ENCODE measurements at places on chromosomes 4 and X.

GRCh38 chrX:10939424-10939823 lies 171.7 kb upstream of the HCCS start:
- no peak for DNase-seq

DNA sequence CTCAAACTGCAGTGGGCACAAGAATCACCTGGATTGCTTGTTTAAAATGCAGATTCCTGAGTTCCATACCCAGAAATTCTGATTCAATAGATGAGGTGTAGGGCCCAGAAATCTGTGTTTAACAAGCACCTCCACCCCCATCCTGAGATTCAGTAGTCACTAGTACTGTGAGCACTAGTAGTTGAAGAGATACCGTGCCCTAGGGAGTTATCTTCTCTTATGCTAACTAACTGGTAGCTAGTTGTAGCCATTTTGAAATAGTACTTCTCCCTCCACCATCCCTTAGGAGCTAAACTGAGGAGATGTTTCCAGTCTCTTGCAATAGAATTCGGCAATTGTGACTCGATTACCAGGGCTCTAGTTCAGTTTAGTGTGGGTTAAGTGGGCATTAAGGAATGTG lies 18.4 kb downstream of the KLHL34 start:
- DNase-seq, result no peak

GRCh38 chrX:13763489-13763888 lies 28.9 kb downstream of the OFD1 start:
- no peak for DNase-seq

GRCh38 chr4:86497980-86498862 lies 95.9 kb upstream of the PTPN13 start:
- peak; percentile 26 for DNase-seq

- peak; percentile 56 for DNase-seq
These were observed 9.0 kb upstream of the MAGEA8 start for GRCh38 chrX:149871940-149872339.

- DNase-seq, result no peak
These were observed 74.6 kb upstream of the NEIL3 start for GRCh38 chr4:177235026-177235425.

GRCh38 chr4:179372746-179373145 lies 1930.5 kb upstream of the AGA start:
- no peak for DNase-seq

- DNase-seq, result peak; percentile 55
These were observed 648 bp downstream of the GRK4 start for GRCh38 chr4:2963966-2964471.

- DNase-seq, result no peak
These were observed 33.0 kb upstream of the KIAA0232 start for GRCh38 chr4:6749340-6750171.

GRCh38 chrX:126580877-126581276 lies 28.3 kb upstream of the DCAF12L1 start:
- no peak for DNase-seq

DNA sequence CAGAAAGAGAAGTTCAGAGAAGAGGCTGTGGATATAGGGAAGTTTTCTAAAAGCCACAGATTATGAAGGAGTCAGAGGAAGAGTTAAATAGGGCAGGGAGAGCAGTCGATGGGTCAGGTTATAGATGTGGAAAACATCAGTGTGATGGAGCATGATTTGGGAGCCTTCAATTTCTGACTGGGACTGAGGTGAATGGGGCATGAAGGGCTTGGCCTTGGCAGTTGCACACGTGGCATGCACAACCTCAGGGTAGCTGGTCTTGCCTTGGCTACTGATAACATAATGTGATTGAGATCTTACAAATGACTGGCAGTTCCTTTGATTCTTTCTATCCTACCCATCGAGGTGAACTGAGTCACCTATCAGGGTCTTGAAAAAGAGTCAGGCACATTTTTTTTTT lies 59.7 kb downstream of the AFM start:
- no peak for DNase-seq

DNA sequence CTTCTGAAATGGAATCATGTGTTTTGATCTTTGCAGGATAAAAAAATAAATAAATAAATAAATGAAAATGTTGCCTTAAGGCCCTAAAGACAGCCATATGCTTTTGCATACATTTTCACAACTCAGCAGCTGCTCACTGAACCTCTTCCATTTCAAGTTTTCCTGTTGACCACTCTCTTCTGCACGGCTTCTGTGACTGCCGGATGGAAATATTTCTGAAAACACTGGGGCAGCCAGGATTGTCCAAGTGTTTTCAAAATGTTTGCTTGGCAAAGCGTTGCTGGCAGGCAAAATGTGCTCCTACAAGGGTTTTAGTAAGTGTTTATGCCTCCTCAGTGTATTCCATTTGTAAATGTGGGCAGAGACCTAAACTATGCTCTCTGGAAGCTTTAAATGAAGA lies 208.1 kb upstream of the IL1RAPL1 start:
- DNase-seq, result no peak

DNA sequence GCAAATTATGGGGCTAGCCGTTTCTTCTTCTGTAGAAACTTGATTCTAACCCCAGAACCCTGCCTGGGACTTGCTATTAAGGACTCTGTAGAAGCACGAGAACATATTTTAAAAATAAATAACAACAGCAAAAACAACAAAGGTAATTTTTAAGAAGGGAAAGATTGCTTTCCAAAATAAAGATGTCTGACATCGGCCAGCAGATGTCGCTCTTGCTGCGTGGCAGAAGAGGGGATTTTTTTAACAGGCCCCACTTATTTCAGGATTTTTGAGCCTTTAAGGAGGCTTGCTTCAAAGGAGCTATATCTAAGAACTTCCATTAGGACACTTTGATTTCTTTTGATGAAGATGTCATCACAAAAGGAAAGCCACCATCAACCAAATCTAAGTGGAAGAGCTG lies 62.8 kb upstream of the EGFL6 start:
- peak; percentile 59 for DNase-seq

DNA sequence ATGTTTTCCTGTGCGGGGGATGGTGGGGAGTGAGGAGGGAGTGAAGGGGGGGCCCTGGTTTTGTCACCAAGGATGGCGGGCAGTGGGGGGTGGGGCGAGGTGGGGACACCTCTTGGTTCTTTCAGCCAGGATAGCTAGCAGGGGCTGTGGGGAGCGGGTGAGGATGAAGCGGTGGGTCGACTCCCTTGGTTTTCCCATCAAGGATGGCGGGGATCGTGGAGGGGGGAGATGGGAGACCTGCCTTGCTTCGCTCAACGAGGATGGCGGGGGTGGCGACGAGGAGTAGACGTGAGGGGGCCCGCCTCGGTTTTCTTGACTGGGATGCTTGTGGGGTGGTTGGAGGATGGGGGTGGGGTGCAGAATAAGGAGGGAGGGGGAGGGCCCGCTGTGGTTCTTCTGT lies 643 bp downstream of the FHL1 start:
- no peak for DNase-seq

DNA sequence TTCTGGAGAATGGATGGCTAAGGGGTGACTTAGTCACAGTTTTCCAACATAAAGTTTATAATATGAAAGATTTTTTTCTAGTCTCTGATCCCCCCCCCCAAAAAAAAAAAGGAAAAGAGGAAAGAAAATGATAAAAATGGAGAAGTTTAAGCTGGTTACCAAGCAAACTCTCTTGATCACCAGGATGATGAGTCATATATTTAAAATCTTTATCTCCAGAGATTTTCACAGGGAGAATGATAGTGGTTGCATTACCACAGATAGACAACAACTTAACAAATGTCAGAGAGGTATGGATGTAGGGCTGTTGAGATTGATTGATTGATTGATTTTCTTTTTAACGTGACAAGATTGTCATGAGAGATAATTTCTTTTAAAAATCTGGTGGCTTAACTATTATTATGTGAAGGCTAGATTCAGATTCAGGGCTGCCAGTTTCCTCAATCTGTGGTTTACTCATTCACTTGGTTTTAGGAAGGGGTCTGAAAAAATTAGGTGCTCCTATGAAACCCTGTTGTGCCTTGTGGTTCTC lies 13.3 kb upstream of the TEX13C start:
- DNase-seq, result no peak

- DNase-seq, result no peak
These were observed 97.6 kb downstream of the RAB28 start for GRCh38 chr4:13386405-13387107.

DNA sequence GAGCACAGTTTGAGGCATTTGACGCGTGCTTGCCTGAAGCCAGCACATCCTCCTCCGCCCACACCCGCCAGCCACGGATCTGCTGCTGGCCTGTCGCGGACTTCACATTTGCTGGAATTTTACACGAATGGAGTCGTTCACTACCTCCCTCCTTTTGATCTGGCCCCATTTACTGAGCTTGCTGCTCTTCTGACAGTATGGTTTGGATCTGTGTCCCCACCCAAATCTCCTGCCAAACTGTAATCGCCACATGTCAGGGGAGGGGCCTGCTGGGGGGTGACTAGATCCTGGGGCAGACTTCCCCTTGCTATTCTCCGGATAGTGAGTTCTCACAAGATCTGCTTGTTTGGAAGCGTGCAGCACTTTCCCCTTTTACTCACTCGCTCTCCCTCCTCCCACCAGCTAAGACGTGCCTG lies 19.9 kb upstream of the CPLX1 start:
- DNase-seq, result no peak

DNA sequence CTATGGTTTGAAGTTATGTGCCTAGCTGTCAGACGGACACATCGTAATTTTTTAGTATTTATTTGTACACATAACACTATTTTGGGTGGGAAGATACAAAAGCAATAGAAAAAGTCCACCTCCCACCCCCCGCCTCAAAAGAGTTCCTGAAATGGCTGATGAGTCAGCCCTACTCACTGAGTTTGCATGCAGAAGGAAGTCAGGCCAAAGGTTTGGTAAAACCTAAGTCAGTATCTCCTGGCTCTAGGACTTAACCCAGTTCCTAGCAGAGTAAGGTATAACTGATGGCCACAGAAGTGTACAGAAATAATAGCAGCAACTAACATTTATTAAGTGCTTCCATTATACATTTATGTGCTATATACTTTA lies 2.9 kb upstream of the KLHL2 start:
- no peak for DNase-seq

DNA sequence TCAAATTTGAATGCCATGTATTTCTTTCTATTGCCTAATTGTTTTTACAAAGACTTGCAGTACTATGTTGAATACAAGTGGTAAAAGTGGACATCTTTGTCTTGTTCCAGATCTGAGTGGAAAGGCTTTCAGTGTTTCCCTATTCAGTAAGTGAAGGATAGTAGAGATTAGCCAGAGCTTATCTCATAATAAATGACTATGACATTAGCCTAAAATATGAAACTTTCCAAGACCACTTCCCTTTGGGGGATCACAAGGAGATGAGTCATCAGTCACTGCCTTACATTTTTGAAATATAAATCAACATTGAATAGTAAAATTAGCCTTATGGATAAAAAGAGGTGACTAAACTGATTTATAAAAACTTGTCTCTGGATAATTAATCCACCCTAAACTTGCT lies 554.1 kb upstream of the MAGEB2 start:
- no peak for DNase-seq

GRCh38 chrX:21658746-21659145 lies 616 bp upstream of the KLHL34 start:
- no peak for DNase-seq

GRCh38 chr4:145554691-145555090 lies 64.5 kb upstream of the MMAA start:
- DNase-seq, result no peak

DNA sequence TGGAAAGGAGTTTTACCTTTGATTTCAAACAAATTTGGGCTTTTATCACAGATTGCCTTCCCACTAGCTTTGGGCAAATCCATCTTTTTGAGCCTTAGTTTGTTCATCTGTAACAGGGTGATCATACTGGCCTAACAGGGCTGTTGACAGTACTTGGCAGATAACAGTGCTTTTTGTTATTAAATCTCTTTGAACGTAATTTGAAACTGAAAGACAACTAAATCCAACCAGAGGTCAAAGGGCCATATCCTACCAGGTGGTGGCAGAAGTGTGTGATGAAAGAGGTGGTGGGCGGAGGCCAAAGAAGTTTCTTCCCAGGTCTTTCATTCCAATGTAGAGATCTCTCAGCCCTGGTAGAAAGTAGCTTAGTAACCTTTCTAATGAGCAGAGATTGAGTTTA lies 35.2 kb upstream of the TADA2B start:
- DNase-seq, result no peak

DNA sequence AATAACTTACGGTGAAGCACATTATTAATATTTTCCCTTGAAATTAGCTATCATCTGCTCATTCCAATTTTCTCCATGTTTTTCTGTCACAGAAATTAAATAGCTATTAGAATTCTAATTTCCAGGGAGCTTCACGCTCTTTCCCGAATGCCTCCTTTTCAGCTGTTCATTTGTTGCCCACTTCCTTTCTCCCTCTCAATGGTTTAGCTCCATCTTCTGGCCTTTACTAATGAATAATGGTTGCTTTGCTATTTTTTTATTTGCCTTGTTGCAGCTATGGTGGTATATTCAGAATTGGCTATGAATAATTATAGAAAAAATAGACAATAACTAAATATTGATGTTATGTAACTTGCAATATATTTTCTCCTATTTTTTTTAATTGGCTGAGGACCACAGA lies 70.5 kb downstream of the GRIA2 start:
- no peak for DNase-seq

- no peak for DNase-seq
These were observed 1492.2 kb upstream of the TENM3 start for GRCh38 chr4:180751009-180751408.

DNA sequence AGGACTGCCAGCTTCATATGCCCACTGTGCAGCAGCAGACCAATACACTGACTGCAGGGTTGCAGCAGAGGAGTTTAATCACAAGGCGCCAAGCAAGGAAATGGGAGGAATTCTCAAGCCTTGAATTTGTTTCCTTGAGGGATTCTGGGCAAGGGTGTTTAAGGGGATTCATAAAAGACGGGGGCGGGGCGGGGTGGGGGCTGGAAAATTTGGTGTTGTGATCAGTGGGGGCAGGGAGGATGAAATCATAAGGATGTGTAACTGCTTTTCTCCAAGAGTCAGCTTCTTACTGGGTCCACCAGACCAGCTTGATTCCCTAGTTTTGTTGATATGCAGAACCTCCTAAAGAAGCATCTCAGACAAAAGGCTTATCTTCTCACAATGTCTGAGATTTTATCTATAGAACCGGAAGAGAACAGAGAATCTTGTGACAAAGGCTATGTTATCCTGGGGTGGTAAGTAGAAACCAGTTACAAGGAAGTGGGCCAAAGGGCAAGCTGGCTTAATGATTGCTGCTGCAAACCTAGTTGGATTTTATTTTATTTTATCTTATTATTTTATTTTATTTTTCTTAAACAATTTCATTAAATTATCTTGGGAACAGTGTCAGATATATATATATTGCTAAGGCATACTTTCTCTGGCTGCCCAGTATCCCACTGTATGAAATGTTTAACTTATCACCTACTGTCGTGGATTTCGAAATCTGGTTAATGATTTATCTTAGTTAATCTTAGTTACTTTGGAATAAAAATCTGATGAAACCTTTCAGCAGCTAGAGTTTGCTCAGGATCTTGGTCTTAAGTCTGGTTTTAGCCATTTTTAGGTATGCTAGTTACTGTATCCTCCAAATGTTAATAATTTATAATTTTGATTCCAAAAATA lies 276.4 kb downstream of the RPA4 start:
- no peak for DNase-seq
